Colonic mucosa (tissue), 4 donors: ENCODE measurements at places on chromosomes 5 and 9. TPM values are rescaled to one million over a fixed set of nuclear protein-coding genes. Genes with fewer than 3 reads are reported as not detected.

The RNF183 gene
- 9.2 TPM for total RNA-seq

The NR2F1 gene
- total RNA-seq = 2.9 TPM

The SH3PXD2B gene
- total RNA-seq = 12.2 TPM

The PITX1 gene
- 9.9 TPM for total RNA-seq

- no peaks in the 10 kb centered on the region for H3K27me3 ChIP-seq
- no peaks in the 10 kb centered on the region for H3K36me3 ChIP-seq
- H3K4me3 ChIP-seq = no peak overlapping the region
- no peak overlapping the region for H3K27ac ChIP-seq
- no peaks in the 10 kb centered on the region for H3K4me1 ChIP-seq
Observed at GRCh38 chr9:131020862-131021261, 11.9 kb downstream of the LAMC3 start.

DNA sequence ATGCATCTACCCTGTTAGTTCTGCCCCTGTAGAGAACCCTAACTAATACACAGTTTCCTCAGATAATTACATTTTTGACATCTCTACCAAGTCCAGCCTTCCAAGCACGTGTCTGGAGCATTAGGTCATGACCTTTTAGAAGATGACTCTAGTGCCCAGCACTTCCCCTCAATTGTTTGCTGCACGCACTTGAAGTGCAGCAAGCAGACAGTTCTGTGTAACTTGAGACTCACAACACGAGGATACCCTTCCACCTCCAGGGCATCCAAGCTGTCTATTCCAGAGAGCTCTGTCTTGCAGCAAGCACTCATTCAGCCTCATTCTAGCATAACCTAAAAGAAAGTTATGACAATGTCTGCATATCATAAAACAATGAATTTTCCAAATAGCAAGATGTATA, 1410.5 kb upstream of the CDH18 start:
- H3K36me3 ChIP-seq = no peaks in the 10 kb centered on the region
- no peak overlapping the region for H3K4me3 ChIP-seq
- no peak overlapping the region for H3K27ac ChIP-seq
- DNase-seq = no peak
- no peaks in the 10 kb centered on the region for H3K27me3 ChIP-seq

- DNase-seq = no peak
- no peak overlapping the region for H3K4me3 ChIP-seq
- no peaks in the 10 kb centered on the region for H3K27me3 ChIP-seq
- no peak overlapping the region for H3K27ac ChIP-seq
Observed at GRCh38 chr5:6551955-6552313, 80.9 kb downstream of the NSUN2 start.

DNA sequence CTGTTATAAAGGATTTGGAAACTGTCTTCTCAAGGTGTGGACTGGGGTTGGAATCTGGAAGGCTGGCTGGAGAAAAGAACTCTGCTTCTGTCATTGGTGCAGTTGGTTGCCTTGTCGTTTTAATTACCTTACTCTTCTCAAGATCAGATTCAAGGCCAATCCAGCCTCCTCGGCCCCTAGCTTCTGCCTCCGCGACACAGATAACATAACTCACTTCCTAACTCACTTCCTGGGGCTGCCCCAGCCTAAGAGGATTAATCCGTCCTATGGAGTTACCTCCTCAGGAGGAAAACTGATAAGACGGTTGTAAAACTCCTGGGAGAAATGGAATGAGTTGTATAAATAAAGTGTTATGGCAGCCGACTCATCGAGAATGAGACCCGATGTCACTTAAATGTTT, 389.1 kb upstream of the WWC1 start:
- H3K27ac ChIP-seq = no peak overlapping the region
- H3K4me1 ChIP-seq = no peaks in the 10 kb centered on the region
- no peaks in the 10 kb centered on the region for H3K27me3 ChIP-seq
- no peak for DNase-seq

DNA sequence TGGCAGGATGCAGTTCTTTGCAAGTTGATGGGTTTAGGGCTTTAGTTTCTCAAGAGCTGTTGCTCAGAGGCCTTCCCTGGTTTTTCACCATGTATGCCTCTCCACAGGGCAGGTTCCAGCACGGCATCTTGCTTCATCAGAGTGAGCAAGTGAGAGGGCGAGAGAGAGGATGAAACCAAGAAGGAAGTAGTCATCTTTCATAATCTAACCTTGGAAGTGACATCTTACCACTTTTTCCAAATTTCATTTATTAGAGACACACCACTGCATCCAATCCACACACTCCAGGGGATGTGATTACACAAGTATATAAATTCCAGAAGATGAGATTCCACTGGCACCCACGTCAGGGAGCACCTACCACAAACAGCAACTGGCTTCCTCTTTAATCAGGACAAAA, 294.4 kb downstream of the MARCHF11 start:
- no peak overlapping the region for H3K27ac ChIP-seq
- no peaks in the 10 kb centered on the region for H3K27me3 ChIP-seq
- no peaks in the 10 kb centered on the region for H3K4me1 ChIP-seq
- H3K36me3 ChIP-seq = no peaks in the 10 kb centered on the region
- no peak overlapping the region for H3K4me3 ChIP-seq
